Left hindlimb (tissue), 1 donor: ENCODE measurements at places on chromosomes 3 and 15.
A peak's percentile ranks its signal among the peaks of the same experiment; 100 is the strongest.

DNA sequence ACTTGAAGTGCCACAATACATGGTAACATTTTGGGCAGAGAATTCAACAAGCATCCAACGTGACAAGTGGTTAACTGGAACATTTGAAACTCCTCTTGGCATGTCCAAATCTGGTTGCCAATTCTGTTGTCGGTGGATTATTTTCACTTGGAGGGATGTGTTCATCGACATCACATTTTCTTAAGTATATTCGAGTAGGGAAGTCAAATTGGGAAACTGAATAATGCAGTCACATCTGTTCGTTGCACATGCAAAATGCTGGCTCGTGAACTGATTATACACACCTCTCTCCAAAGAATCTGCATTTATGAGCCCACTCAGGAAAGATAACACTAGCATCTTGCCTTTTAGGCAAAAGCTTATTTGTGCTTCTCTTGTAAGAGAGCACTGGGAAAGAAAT lies 139.7 kb downstream of the LIPC start:
- DNase-seq, result no peak

DNA sequence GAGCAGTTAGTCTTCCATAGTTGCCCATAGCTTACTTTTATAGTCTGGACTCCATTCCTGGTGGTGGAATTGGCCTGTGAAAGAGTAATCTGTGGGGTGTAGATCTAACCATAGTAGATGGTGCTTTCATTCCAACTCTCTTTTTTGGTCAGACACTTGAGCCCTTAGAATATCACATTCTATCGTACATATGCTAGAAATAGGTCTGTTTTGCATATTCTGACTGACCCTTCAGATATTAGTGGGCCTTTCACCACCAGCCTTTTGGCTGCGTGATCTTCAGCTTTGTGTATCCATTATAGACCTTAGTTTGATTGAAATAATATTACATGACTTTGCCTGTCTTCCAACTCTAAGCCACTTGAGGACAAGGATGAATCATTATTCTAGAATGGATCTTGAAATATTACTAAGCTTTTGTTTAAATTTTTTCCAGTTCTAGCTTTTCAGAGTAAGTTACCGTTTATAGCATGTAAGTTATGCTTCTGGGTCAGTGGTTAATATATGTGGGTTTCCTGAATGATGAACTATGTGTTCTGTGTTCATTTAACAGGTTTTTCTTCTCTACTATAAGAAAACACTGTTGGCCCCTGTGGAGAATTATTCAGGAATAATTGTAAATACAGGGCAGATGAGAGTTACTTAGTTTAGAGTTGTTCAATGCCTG lies 8.7 kb downstream of the RAB7A start:
- no peak for DNase-seq

- DNase-seq, result no peak
These were observed 129.4 kb downstream of the LPP start for GRCh38 chr3:188283347-188283746.

GRCh38 chr15:29888646-29889045 lies 66.4 kb upstream of the TJP1 start:
- no peak for DNase-seq

DNA sequence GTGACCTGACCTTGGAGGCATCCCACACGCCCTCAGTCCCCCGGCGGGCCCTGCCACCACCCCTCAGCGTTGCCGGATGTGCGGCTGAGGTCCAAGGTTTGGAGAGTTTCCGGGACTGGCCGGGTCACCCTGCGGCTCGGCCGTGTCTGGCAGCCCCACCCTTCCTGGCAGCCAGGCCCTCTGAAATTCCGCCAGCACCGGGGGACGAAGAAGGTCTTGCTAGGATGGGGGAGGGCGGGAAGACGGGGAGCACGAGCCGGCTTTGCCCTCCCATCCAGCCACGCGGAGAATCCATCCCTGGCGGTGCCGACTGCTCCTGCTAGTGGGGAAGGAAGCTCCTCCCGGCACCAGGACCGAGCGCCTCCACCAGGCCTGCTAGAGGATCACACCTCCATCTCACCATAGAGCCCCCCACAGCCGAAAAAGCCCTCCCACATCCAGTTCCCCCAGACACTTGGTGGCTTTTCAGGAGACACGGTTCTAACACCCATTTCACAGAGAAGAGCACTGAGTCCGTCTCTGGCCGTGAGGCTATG lies 81.5 kb downstream of the CPN2 start:
- DNase-seq, result peak; percentile 92

- DNase-seq, result no peak
These were observed 112.9 kb downstream of the ISL2 start for GRCh38 chr15:76449455-76449854.

GRCh38 chr15:75203908-75204263 lies 2.2 kb downstream of the C15orf39 start:
- no peak for DNase-seq

DNA sequence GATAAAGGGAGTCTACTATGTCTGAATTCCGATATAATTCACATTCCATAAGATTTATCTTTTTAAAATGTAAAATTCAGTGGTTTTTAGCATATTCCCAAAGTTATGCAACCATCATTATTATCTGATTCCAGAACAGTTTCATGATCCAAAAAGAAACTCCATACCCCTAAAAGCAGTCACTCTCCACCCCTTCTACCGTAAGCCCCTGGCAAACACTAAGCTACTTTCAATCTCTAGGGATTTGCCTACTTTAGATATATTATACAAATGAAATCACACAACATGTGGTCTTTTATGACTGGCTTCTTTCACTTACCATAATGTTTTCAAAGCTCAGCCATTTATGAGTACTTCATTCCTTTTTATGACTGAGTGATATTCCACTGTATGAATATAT lies 65.6 kb downstream of the TMEM212 start:
- DNase-seq, result no peak

DNA sequence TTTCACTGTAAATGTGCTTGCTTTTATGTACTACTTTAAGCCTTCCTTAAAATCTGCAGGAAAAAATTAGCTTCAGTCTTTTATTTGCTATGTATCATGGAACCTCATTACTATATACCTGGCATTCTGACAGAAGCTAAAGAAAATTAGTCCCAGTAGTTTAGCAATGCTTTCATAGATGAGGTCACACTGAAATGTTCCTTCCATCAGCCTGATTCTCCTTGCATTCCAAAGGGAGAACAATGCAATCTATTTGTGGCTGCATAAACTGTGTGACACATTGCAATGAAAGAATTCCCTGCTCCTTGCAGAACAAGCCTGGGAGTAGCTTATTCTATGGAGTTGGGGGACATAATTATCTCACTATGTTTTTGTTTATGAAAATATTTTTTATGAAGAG lies 691.5 kb upstream of the ARPP21 start:
- no peak for DNase-seq

DNA sequence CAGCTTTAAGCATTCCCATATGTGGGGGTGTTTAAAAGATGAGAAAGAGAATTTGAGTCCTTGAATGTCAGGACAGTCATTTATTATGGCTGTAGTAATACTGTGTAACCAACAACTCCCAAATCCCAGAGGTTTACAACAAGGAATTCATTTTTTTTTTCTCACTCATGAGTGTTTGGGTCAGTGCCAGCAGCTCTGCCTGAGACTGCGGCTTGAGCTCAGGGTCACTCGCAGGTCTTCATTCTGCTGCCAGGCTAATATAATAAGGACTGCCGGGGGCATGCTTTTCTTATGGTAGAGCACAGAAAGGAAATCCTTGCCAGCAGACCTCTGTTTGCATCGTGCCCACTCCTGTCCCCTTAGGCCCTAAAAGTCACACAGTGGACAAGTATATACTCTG lies 277.9 kb upstream of the LMCD1 start:
- DNase-seq, result no peak
